ENCODE measurements at places on chromosomes 1 and 21.
A peak's percentile ranks its signal among the peaks of the same experiment; 100 is the strongest.

GRCh38 chr1:9239622-9240401, 5.2 kb downstream of the H6PD start:
- DNase-seq = peak; percentile 80

GRCh38 chr1:186715887-186716809, 35.9 kb upstream of the PTGS2 start:
- DNase-seq = no peak

GRCh38 chr1:197355248-197355995, 87.4 kb downstream of the CRB1 start:
- no peak for DNase-seq

DNA sequence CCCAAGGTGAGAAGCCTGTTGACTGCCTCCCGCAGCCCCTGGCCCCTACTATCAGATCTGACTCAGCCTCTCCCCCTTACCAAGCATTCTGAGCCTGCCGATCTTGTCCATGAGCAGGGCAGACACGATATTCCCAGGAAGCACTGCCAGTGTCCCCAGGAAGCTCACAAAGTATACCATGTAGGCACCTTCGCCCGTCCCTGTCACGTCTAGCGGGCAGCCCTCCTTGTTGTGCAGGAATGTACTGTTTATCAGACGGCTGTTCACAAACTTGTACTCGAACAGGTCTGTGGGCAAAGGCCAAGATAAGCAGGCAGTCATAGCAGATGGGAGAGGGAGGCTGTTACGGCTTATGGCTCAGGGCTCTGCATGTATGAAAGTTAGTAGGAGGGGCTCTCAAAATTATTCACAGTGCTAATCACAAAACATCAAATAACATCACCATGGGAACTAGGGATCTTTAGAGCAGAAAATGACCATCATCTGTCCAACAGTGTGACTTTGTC, 7.3 kb downstream of the BOLA1 start:
- DNase-seq = no peak

GRCh38 chr1:70586046-70586445, 175.0 kb downstream of the CTH start:
- no peak for DNase-seq

GRCh38 chr1:22639286-22639685, 2.9 kb downstream of the C1QA start:
- DNase-seq = no peak

DNA sequence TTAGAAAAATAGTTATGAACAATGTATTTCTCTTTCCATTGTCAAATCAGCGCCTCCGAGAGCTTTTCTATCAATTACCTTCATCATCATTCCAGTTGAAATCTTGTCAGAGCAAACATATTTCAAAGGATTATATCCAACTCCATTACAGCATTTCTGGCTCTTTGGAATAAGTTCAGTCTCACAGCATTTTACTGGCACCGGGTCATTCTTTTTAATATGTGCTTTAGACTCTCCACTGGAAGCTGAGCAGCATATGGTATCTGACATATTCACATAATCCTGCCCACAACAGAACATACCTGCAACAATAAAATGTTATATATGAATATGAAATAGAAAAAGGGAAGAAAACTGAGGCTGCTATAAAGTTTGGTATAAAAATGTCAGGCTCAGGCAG, 222.9 kb downstream of the KCTD3 start:
- DNase-seq = no peak

DNA sequence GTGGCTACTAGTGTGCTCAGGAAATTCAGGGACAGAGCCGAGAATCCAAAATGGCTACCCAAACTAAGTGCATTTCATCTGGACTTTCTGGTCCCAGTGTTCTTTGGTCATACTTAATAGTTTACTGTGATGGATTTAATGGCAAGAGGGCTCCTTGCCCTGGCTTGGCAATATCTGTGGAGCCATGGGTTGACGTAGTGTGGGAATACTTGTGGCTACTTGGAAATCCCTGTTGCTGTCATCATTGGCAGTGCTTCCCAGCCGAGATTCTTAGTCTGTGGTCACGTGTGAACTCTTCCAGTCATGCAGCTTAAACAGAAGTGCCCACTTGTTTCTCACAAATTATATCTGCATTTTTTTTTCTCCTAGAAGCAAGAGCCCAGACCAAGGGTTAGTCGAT, 198.9 kb downstream of the HS2ST1 start:
- no peak for DNase-seq
